ENCODE measurements at places on chromosomes 3 and 15.
A peak's percentile ranks its signal among the peaks of the same experiment; 100 is the strongest.

- DNase-seq, result no peak
Observed at GRCh38 chr15:34147371-34148140, 45.7 kb downstream of the PGBD4 start.

DNA sequence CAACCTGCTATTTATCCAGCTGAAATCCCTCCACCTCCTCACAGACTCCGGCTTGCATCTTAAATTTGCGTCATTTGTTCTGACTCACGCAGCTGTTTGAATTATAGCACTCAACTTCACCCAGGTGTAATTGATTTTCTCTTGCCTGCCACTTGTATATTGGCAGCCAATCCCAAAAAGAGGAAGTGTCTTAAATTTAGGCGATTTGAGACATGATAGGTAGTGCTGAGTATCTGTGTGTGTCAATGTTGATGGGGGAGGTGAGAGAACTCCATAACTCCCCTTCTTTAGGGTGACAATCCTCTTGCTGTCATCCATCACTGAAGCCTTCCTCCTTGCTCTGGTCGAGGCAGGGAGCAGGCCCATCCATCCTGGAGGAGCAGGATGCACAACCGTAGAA is 77.2 kb upstream of the TPRG1 start:
- DNase-seq, result no peak

- DNase-seq, result no peak
Observed at GRCh38 chr3:123773681-123774431, 110.3 kb downstream of the MYLK start.

DNA sequence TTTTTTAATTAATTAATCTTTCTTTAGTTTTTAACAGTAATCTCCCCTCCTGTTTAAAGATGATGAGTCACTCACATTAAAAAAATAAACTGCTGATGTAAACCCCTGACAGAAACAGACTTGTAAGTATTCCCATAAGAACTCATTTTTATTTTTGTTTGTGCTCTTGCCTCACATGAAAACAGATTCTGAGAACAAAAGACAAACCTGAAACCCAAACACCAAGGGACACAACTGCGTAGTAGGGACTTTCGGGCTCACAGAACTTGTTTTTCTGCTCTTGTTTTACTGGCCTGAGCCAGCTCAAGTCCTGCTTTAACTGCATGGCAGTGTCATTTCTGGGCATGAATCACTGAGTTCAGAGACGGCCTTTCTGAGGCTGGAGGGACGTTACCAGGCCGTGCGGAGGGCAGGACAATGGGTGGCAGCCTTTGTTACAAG is 600.8 kb downstream of the FOXP1 start:
- DNase-seq, result no peak

GRCh38 chr3:64184621-64185020 is 40.6 kb downstream of the PRICKLE2 start:
- DNase-seq, result no peak

DNA sequence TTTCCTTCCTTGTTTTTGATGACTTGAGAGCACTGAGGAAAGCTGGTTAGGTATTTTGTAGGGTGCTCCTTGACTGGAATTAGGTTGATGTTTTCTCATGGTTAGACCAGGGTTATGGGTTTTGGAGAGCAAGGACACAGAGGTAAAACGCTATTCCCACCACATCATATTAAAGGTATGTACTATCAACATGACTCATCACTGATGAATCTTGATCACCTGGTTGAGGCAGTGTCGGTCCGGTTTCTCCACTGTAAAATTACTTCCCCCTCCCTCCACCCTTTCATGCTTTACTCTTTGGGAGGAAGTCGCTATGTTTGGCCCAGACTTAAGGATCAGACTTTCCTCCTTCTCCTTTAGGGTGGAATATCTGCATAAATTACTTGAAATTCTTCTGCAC is 201.6 kb downstream of the EDEM1 start:
- DNase-seq, result no peak

GRCh38 chr15:35000511-35000910 is 12.4 kb upstream of the ZNF770 start:
- DNase-seq, result no peak

GRCh38 chr3:175426805-175427204 is 567.7 kb downstream of the NAALADL2 start:
- DNase-seq, result no peak

GRCh38 chr15:27095886-27096624 is 125.1 kb downstream of the GABRG3 start:
- DNase-seq, result no peak

DNA sequence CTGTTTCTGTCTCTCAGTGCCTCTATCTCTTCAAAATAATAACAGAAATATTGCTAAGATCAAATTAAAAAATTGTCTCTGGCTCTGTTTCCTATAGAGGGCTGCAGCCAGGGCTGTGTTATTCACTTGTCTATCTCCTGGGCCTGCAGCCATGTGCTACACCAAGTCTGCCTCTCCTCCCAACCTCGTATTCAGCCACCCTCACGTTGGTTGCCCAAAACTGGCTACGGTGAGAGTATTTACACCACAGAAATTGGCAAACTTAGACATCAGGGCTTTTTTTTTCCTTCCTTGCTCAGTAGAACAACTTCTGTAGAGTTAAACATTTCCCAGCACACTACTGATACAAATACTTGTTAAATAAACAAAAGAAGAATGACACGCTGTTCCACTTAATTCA is 320.9 kb upstream of the ICE2 start:
- DNase-seq, result no peak

DNA sequence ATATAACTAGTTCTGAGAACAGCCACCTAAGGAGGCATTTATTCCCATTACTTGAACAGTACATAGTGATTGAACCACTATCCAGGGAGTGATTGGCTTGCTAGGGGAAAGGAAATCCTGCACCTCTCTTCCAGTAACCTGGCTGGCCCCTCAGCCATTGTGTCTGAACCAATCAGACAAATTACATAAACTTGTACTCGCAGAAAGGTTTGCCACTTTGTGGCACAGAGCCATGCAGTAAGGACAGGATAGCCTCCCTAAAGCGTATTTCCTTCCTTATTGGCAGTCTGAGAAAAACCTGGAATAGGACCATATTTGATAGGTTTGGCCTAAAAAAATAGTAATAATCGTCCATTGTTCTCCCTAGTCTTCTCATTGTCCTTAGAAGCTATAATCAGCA is 19.0 kb downstream of the CMSS1 start:
- DNase-seq, result no peak

DNA sequence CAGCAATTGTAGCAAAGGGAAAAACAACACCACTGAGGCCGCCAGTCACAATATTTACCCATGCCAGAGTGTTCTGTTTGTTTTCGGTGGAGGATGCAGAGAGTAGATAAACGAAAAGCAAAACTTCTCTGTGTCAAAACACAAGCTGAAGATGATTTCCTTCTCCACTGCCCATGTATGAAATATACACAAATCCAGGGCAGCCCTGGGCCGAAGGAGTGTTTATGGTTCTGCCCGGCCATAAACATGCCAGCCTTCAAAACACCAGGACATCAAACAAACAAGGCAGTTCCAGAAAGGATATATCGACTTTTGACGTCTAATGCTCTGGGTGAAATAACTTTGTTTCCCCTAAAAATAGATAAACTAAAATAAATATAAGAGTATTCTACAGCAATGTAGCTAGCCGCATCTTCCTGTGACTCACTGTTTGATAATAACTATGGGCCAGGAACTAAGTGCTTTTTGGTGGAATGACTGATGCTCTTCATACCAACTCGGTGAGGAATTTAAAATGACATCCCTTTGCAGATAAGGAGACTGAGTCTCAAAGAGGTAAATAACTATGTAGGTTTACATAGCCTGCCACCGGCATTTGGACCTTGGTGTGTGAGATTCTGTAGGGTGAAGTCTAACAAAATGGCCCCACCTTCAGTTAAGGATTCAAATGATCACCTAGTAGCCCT is 82.8 kb downstream of the MAGI1 start:
- DNase-seq, result no peak

DNA sequence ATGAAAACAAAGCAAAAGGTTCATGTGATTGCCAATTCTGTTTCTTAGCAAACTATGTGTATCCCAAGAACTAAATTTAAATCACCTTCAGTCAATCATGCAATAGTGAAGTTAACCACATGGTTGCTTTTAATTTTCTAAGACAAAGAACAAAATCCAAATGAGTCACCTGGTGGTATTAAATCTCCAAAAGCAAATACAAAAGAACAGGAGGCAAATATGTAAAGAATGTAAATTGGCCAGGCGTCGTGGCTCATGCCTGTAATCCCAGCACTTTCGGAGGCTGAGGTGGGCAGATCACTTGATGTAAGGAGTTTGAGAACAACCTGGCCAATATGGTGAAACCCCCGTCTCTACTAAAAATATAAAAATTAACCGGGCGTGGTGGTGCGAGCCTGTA is 54.2 kb upstream of the PIK3R4 start:
- DNase-seq, result no peak

DNA sequence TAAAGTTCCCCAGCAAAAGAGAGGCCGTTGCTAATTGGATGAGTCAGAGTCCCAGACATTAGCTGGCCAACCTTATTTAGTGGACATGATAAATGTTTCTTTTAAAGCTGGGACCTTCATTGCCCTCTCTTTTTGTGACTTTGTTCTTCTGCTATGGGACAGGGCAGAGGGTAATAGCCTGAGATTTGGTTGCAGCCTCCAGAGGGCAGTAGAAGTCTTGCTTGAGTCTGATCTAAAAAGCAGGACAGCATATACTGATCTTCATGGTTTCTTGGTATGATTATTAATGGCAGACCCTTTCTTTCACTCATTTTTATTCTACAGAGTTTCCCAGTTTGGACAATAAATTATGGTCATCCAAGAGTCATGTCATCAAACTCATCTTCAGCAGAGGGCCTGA is 25.1 kb upstream of the ZKSCAN7 start:
- no peak for DNase-seq

- DNase-seq, result peak; percentile 16
Observed at GRCh38 chr15:68578980-68579935, at the start of gene CORO2B. Gene CORO2B (plus strand): TSS chr15:68578993. CDS start chr15:68579263, 270 bp downstream.

- DNase-seq, result no peak
Observed at GRCh38 chr3:15973940-15974339, 176.2 kb upstream of the ANKRD28 start.

GRCh38 chr3:149042789-149043386 is 43.4 kb downstream of the HLTF start:
- no peak for DNase-seq

DNA sequence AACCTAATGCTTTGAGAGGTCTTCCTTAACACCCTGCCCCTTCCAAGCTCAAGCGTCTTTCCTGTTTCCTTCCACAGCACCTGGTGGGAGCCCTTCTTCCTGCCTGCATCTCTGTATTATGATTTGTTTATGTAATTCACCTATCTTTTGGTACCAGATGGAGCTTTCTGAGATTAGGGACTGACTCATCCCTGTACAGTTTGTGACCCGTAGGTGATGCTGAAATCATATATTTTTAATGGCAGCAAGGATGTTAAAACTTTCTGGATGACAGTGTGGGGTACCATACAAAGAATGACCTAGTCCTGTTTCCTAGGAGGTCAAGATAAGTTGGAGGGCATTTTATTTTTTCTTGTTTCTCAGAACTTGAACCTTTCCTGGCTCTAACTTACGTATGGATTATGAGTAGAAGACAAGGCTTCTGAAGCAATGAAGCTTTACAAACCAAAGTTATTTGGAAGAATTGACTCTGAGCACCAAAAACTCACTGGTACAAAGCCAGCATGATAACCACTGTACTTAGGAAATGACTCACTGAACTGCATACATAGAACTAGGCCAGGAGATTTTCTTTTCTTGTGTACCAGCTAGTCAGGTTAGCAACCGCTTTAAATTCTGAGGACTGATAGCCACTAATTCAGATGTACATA is 46.6 kb downstream of the HHLA2 start:
- no peak for DNase-seq

DNA sequence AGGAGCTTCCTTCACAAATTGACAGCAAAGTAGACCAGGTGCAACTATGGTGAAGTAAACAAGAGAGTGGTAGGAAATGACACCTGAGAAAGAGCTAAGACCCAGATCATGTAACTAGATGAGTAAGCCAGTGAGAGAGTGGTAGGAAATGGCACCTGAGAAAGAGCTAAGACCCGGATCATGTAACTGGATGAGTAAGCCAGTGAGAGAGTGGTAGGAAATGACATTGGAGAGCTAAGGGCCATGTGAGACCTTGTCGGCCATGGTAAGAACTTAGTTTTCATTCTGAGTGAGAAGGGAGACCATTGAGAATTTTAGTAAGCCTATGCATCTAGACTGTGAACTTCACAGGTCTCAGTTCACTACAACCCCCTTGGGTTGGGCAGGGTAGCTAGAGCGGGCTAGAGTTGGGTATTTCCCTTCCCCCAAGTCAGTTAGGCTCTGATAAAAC is 5.4 kb upstream of the SENP7 start:
- DNase-seq, result no peak

GRCh38 chr3:99498550-99499234 is 139.7 kb upstream of the COL8A1 start:
- no peak for DNase-seq

DNA sequence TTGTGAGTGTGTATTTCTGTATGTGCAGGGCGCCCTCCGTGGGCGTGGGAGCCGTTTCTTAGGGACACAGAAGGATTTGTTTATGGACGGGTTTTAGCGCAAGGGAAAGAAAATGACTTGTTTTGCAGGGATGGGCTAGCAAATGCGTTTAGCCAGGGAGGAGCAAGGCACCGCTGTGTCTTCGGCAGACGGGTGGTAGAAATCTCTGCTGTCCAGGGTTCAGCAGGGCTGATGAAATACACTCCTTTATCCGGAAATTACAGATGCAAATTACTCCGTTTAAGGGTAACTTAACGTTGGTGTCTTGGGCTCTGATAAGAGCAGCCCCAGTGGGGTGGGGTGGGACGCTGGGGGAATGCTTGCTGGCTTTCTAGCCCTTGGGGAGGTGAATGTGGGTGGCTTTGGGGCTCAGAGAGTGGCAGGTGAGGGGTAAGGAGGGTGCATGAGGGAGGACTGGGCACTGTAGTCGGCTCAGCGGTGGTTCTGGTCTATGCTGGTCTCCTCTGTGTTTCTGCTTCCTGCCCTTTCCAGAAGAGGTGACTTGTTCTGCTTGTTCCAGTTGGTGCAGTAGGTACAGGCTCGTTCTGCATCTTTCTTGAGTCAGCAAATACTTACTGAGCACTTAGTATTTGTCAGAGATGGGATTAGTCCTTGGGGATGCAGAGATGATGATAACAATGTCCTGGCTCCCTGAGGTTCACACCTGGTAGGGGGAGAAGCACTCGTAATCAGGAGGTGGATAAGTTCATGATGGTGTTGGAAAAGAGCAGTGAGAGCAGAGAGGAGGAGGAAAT is 954 bp downstream of the SV2B start:
- DNase-seq, result no peak

- no peak for DNase-seq
Observed at GRCh38 chr3:179018808-179019207, 52.8 kb downstream of the ZMAT3 start.

- DNase-seq, result no peak
Observed at GRCh38 chr15:73724212-73724611, 28.9 kb downstream of the INSYN1 start.

- no peak for DNase-seq
Observed at GRCh38 chr3:71132995-71133730, 450.4 kb downstream of the FOXP1 start.

Measured in stimulated activated CD4-positive, alpha-beta T cell treated with anti-CD3 and anti-CD28 coated beads, TNF-alpha, amount 100 ng/mL, for 1 hour (primary cell).